Glutamatergic neuron (in vitro differentiated cells): ENCODE measurements at places on chromosomes 1 and 21. TPM values are rescaled to one million over a fixed set of nuclear protein-coding genes. Genes with fewer than 3 reads are reported as not detected.

The DNM3 gene
- total RNA-seq: 11.4 TPM

The HSF2BP gene
- total RNA-seq: 1.0 TPM

DNA sequence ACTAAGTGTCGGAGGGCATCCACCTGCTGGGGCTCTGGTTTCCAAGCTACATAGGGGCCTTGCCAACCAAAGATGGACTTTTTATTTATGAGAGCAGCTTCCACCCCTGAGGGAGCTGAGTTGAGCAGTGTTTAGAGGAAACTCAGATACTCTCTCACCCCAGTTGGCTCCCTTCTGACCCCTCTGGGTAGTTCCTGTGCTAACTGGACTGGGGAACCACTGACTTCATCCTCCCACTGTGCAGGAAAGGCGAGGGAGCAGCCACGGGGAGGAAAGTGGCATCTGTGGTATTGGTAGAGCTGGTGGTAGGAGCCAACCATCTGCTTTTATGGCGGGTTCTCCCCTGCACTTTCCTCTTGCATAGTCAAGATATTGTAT is 70.4 kb downstream of the MPZL1 start:
- H3K36me3 ChIP-seq: no peaks in the 10 kb centered on the region
- no peak for DNase-seq
- H3K4me3 ChIP-seq: no peak overlapping the region
- peaks cover 2% of the 10 kb centered on the region for H3K27me3 ChIP-seq
- H3K27ac ChIP-seq: peak overlapping the region; percentile 8
- H3K4me1 ChIP-seq: peaks cover 13% of the 10 kb centered on the region

DNA sequence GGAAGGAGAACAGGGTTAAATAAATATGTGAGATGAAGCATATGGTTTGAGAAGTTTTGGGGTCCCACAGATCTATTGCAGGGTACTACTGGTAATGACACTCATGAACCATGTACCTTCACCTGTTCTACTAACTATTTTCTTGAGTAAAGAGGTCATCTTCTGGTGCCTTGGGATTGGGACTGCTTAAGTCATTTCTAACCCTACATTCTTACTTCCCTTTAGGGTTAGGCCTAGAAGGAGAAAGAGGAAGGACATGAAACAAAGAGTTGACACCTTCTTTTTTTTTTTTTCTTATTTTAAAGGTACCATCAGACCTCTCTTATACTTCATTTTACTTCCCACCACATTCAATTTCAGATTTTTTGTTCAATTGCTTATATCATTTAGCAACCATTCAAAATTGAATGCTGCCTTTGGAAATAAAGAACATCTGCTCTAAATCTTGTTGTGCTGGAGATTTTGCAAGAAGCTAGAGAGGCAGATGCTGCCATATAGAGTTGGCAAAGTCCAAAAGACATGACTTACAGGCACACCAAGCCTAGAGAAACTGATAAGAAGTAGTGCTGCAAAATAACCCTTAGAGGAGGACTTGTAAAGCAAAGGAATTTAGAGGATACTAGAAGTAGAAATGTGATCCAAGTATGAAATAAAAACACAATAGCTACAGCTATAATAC is 374.4 kb upstream of the ST6GALNAC5 start:
- H3K27ac ChIP-seq: no peak overlapping the region
- H3K4me3 ChIP-seq: no peak overlapping the region
- no peak for DNase-seq
- H3K4me1 ChIP-seq: peaks cover 8% of the 10 kb centered on the region
- no peaks in the 10 kb centered on the region for H3K36me3 ChIP-seq
- peaks cover 2% of the 10 kb centered on the region for H3K27me3 ChIP-seq

DNA sequence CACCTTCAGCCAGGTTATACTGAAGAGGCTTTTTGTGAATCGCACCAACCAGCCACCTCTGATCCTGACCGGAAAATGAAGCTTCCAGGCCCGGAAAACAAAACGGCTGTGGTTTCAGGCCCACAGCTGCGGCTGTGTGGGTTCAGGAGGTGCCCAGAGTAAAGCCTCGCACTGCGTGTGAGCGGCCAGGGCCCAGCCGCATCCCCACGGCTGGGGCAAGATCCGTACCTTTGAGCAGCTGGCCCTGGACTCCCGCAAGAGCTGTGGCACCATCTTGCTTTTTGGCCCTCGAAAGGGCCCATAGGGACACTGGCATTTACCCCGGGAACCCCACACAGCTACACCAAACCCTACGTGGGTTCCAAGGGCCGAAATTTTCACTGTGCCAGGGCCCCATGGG is 63.0 kb downstream of the GLUL start:
- H3K27ac ChIP-seq: no peak overlapping the region
- no peak overlapping the region for H3K4me3 ChIP-seq
- DNase-seq: no peak
- H3K36me3 ChIP-seq: no peaks in the 10 kb centered on the region
- peaks cover 2% of the 10 kb centered on the region for H3K27me3 ChIP-seq

GRCh38 chr1:111515291-111516004 is 12.0 kb upstream of the ADORA3 start:
- H3K36me3 ChIP-seq: no peaks in the 10 kb centered on the region
- peak; percentile 26 for DNase-seq
- no peaks in the 10 kb centered on the region for H3K4me1 ChIP-seq

The IFNLR1 gene
- 0.47 TPM for total RNA-seq

- peaks cover 15% of the 10 kb centered on the region for H3K27me3 ChIP-seq
- no peak overlapping the region for H3K27ac ChIP-seq
- H3K4me1 ChIP-seq: peaks cover 2% of the 10 kb centered on the region
- no peak for DNase-seq
- no peaks in the 10 kb centered on the region for H3K36me3 ChIP-seq
- H3K4me3 ChIP-seq: no peak overlapping the region
Measured at GRCh38 chr1:236397173-236397759, 3.2 kb downstream of the EDARADD start.

GRCh38 chr21:28791595-28792282 is 200.9 kb downstream of the LTN1 start:
- H3K27me3 ChIP-seq: peaks cover 2% of the 10 kb centered on the region
- H3K4me1 ChIP-seq: no peaks in the 10 kb centered on the region
- DNase-seq: no peak

- H3K4me3 ChIP-seq: no peak overlapping the region
- peaks cover 8% of the 10 kb centered on the region for H3K27me3 ChIP-seq
- no peaks in the 10 kb centered on the region for H3K36me3 ChIP-seq
- no peak overlapping the region for H3K27ac ChIP-seq
Measured at GRCh38 chr1:9626201-9626608, 25.3 kb upstream of the PIK3CD start.

DNA sequence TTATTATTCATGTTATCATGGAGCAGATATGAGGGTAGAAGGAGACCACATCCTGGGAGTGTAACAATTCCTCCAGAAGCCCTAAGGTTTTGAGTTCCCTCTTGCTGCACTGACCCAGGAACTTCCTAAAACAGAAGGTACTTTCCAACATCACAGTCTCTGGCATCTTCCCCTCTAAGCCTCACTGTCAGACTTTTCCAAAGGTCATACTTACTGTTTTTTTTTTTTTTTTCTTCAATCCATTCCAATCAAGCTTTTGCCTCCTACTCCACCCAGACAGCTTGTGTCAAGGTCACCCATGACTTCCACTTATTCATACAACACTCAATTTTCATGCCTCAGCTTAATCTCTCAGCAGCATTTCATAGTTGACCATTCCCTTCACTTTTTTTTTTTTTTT is 18.4 kb upstream of the UQCRHL start:
- H3K27ac ChIP-seq: no peak overlapping the region
- peaks cover 4% of the 10 kb centered on the region for H3K27me3 ChIP-seq
- H3K4me1 ChIP-seq: no peaks in the 10 kb centered on the region
- H3K36me3 ChIP-seq: no peaks in the 10 kb centered on the region
- no peak for DNase-seq
- H3K4me3 ChIP-seq: no peak overlapping the region

DNA sequence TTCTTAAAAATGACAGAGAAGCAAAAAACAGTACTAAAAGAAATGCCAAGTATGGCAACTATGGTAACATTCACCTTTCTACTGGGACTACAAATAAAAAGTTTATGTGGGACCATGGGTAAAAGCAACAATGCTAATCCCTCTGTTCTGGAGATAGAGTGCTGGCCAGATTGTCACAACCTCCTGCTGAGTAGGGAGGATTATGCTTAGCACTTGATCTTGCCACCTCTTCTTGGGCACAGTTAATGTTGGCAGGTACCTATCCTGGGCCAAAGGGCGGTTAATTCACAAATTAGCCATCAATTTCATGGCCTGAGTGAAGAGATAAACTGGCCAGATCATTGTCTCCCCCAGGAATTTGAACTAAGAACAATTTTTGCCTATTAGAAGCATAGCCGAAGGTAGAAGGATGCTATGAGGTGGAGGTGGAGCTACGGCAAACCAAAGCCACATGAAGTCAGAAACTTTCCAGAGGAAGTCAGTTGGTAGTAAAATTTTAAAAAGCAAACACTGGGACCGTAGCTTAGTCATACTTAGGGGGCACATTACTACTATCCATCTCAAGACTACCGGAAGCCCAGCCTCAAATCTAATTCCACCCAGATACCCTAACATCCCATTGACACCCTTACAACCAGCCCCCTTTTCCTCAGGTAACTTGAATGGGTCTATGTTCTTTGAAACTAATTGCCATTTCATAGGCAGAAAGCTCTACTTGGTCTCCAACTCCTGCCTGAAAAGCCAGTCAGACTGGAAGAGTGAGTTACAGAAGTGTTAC is 2.7 kb downstream of the SCYL3 start:
- peaks cover 18% of the 10 kb centered on the region for H3K4me1 ChIP-seq
- no peak overlapping the region for H3K4me3 ChIP-seq
- no peaks in the 10 kb centered on the region for H3K36me3 ChIP-seq
- DNase-seq: no peak
- H3K27me3 ChIP-seq: no peaks in the 10 kb centered on the region

DNA sequence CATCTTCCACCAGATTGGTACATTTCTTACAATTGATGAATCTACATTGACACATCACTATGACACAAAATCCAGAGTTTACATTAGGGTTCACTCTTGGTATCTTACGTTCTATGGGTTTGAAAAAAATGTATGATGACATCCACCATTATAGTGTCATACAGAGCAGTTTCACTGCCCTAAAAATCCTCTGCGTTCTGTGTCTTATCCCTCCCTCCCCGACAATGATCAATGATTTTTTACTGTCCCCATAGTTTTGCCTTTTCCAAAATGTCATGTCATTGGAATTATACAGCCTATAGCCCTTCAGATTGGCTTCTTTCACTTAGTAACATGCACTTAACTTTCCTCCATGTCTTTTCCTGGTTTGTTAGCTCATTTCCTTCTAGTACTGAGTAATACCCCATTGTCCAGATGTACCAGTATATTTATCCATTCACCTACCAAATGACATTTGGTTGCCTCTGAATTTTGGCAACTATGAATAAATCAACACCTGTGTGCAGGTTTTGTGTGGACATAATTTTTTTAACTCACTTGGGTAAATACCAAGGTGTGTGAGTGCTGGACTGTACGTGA is 80.9 kb upstream of the CDC42BPA start:
- H3K4me1 ChIP-seq: no peaks in the 10 kb centered on the region
- H3K27ac ChIP-seq: no peak overlapping the region
- H3K36me3 ChIP-seq: no peaks in the 10 kb centered on the region
- no peaks in the 10 kb centered on the region for H3K27me3 ChIP-seq
- no peak for DNase-seq
- H3K4me3 ChIP-seq: no peak overlapping the region

DNA sequence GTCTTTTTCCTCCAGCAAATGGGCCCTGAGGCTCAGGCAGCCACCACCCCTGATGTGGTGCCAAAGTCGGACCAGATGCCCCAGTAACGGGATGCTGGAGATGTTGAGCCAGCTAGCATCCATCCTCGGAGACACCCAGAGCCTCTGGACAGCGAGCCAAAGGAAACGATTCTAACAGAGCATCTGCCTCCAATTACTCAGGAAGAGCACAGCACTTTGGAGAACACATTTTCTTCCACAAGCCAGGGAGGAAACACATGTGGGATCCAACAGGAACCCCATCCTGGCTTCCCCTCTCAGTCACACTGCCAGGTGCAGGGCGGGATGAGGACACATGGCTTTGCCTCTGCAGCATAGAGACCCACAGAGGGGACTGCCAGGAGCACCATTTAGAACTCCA is 44.9 kb downstream of the C1orf198 start:
- no peak overlapping the region for H3K27ac ChIP-seq
- peaks cover 45% of the 10 kb centered on the region for H3K4me1 ChIP-seq
